ENCODE measurements at places on chromosomes 1 and 21. TPM values are rescaled to one million over a fixed set of nuclear protein-coding genes. Genes with fewer than 3 reads are reported as not detected.

Gene SLC25A34
- 0.09 TPM for polyA plus RNA-seq

- no peak for DNase-seq
These were observed 165.7 kb upstream of the IRF2BP2 start for GRCh38 chr1:234775477-234776246.

- no peak for DNase-seq
These were observed 73.6 kb upstream of the CDC42BPA start for GRCh38 chr1:227391879-227392278.

DNA sequence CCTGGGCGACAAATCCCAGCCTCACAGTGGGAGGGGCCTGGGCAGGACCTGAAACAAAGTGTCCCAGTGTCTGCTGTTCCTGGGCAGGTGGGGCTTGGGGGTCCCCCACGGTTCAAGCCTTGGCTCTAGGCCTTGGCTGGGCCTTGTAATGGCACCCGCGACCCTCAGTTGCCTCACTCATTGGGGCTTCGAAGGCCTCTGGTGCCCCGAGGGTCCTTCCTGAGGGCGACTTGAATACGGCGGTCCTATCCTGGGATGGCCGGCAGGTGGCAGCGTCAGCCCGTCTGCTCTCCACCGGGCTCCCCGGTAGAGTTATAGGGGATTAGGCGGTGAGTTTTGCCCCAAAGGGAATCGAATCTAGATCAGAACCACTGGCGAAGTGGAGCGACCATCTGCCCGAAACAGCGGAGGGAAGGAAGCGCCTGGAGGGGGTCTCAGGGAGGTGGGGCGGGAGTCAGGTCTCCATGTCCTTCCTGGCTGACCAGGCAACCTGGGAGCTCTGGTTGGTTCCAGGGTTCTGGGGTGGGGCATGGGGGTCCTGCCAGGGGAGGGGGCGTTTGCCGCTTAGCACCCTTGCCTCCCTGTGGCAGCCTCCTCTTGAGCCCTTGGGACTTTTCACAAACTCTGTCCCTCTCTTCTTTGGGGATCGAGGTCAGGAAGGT lies 2.1 kb upstream of the PEX10 start:
- peak; percentile 24 for DNase-seq

DNA sequence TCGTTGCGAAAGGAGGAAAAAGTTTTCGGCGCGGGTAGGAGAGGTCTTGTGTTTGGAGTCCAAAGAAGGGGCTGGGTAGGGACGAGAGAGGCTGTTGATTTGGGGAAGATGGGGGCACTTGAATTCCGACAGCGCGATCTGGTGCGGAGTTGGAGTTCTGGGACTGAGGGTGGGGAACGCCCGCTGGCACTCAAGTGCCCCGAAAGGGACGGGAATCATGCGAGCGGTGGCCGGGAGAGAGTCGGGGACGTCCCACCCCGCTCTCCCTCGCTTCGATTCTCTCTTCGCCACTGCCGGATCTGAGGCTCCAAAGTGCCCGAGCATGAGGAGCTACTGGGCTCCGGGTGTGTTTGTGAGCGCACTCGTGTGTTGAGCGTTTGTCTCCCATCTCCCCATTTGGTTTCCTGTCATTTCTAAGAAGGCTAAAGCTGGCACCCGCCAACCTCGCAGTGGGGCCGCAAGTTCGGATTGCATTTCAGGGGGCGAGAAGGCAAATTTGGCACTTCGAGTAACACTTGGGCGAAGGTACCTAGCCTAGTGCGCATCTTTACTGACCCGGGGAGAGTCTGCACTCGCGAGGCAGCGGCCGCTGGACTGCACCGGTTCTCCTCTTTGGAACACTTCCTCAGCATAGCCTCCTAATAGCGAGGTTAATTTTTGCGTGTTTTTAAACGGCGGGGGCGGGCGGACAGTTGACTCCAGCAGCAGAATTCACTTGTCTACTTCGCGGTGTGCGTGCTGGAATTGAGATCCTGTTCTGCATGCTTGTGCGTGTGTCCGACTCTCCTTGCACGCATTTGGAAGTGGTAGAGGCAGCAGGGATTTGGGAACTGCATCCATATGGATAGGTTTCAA lies 1.2 kb downstream of the CHRM3 start:
- DNase-seq, result no peak
